ENCODE measurements at places on chromosomes 2 and 18.

DNA sequence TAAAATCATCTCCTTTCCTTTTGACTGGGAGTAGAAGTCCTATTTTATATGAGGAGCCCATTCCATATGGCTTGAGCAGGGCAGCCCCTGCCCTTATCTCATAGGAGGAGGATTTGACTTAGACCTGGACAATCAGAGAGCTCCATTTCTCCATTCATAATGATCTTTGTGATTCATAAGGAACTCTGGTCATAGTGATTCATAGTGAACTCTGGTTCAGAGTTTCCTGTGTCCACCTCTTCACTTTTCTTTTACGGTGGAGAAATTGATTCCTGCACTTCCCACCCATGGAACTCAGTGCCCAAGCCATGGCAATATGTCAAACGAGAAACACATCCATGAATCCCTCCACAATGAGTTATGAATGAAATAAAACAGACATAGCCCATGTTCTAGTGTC, 12.8 kb upstream of the MYO3B start:
- DNase-seq: no peak
- no peak overlapping the region for H3K27ac ChIP-seq
- no peaks in the 10 kb centered on the region for H3K36me3 ChIP-seq
- no peaks in the 10 kb centered on the region for H3K4me1 ChIP-seq

- H3K27me3 ChIP-seq: no peaks in the 10 kb centered on the region
- no peak for DNase-seq
- H3K36me3 ChIP-seq: peaks cover 22% of the 10 kb centered on the region
- H3K4me3 ChIP-seq: no peak overlapping the region
- no peak overlapping the region for H3K27ac ChIP-seq
- H3K4me1 ChIP-seq: peaks cover 35% of the 10 kb centered on the region
Observed at GRCh38 chr2:236582968-236583367, 13.3 kb downstream of the ACKR3 start.

- H3K4me1 ChIP-seq: no peaks in the 10 kb centered on the region
- H3K36me3 ChIP-seq: no peaks in the 10 kb centered on the region
- no peaks in the 10 kb centered on the region for H3K27me3 ChIP-seq
Observed at GRCh38 chr2:112749755-112750559, 14.5 kb downstream of the CKAP2L start.

- H3K4me1 ChIP-seq: no peaks in the 10 kb centered on the region
- no peaks in the 10 kb centered on the region for H3K27me3 ChIP-seq
- no peaks in the 10 kb centered on the region for H3K36me3 ChIP-seq
- H3K4me3 ChIP-seq: no peak overlapping the region
- no peak overlapping the region for H3K27ac ChIP-seq
Observed at GRCh38 chr2:7127156-7127555, 209.9 kb downstream of the RNF144A start.

DNA sequence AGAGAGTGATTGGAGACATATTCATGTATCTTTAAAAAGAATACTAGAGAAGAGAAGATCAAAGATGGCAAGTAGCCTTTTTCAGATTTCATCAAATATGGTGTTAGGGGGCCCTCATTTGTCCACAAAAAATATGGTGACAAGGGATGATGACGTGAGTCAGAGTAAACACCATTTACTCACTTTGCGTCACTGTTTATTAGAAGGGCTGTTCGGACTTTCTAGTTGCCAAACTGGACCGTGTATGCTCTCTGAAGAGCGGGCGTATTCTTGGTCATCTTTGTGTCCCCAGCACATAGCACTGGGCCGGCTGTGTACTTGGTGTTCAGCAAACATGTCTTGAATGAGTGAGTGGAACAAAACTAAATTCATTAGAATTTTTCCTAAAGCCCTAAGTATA, 37.5 kb downstream of the TTC39C start:
- no peaks in the 10 kb centered on the region for H3K27me3 ChIP-seq
- H3K36me3 ChIP-seq: no peaks in the 10 kb centered on the region
- DNase-seq: no peak

DNA sequence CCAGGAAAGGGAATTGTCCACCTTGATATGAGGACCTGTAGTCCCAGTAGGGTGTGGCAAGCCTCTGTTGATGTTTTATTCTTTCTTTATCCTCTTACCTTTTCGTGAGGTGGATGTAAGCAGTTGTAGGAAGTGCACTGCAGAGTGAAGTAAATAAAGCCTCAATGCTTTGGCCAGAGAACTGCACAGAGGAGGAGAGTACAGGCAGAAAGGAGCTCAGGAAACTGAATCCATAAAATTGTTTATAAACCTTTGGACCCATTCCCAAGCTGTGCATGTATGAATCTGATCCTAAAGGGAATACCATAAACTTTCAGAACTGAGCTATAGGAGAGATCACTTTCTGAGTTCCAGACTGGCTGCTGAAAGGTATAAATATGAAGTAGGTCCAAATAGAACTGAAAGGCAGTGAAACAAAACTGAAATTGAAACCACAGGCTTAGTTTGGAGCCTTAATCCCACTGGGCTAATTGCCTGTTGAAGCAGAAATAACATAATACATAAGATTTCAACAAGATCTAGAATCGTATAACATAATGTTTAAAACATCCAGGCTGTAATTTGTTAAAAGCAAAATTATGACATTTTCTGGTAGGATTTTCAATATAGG, 17.9 kb upstream of the SLC9A4 start:
- H3K4me3 ChIP-seq: no peak overlapping the region
- no peaks in the 10 kb centered on the region for H3K4me1 ChIP-seq
- H3K36me3 ChIP-seq: no peaks in the 10 kb centered on the region
- no peak for DNase-seq
- H3K27ac ChIP-seq: no peak overlapping the region
- H3K27me3 ChIP-seq: no peaks in the 10 kb centered on the region

DNA sequence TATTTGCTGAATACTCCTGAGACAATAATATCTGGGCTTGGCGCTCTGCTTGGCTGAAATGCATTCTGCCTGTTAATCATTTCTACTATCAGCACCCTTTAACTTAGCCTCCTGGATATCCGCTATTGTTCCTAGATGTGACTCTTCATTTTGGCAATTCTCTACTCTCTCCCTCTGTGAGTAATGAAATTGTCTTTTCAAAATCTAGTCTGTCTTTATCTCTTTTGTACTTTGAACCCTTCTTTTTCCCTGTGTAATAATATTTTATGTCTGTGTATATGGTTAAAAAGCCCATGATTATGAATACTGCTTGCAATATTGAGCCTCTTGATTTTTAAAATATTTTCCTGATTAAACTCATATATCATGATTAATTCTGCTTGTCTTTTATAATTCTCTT, 6.2 kb upstream of the REV1 start:
- no peaks in the 10 kb centered on the region for H3K27me3 ChIP-seq
- DNase-seq: no peak
- no peak overlapping the region for H3K27ac ChIP-seq
- no peaks in the 10 kb centered on the region for H3K36me3 ChIP-seq

- peaks cover 22% of the 10 kb centered on the region for H3K36me3 ChIP-seq
- H3K27me3 ChIP-seq: no peaks in the 10 kb centered on the region
- no peak for DNase-seq
- H3K4me1 ChIP-seq: peaks cover 40% of the 10 kb centered on the region
- peak overlapping the region; percentile 91 for H3K4me3 ChIP-seq
- H3K27ac ChIP-seq: peak overlapping the region; percentile 84
Observed at GRCh38 chr2:131493199-131493968, 1.2 kb upstream of the MZT2A start.

GRCh38 chr2:105928563-105928962, 183.9 kb downstream of the NCK2 start:
- DNase-seq: no peak
- H3K27ac ChIP-seq: no peak overlapping the region
- no peak overlapping the region for H3K4me3 ChIP-seq
